ENCODE measurements at places on chromosomes 11 and 22.

DNA sequence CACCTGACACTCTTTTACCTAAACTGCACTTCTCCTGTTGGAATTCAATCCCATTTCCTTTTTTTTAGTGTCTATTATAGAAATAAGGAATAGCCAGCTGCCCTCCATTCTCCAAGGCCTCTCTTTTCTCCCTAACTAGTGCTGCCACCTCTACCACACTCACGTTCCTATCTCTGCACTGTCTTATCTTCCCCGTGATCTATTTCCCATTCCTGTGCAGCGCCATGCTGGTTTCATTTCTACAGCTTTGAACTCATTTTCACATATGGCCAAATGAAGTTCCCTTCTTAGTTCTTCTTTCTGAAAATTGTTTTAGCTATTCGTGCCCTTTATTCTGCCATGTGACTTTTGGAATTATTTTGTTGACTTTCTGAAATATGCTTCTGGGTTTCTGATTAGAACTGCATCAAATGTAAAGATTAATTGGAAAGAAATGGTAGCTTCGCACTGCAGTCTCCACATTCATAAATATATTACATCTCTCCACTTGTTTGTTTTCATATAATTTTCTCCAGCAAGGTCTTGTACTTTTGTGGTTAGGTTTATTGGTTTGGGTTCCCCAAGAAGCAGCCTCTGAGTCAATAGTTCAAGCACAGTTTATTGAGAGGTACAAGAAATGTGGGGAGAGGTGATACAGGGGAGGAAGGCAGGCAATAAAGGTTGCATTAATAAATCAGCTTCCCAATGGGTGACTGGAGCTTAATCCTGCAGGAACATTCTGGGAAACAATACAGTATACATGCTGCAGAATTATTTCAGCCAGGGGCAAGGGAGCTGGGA, 43.7 kb upstream of the DRD2 start:
- no peak for DNase-seq

DNA sequence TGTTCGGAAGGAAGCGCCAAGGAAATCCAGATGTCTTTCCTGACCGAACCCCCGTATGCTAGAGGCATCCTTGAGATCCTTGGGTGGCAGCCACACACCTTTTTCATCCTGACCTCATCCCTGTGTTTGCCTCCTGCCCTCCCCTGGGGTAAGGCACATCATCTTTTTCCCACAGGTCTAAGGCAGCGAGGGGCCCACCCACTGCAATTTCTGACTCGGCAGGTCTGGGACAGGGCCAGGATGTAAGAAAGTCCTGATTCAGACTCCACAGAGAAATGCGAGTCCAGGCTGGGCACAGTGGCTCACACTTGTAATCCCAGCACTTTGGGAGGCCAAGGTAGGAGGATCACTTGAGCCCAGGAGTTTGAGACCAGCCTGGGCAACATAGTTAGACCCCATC, 10.5 kb downstream of the ZMAT5 start:
- DNase-seq: peak; percentile 47

DNA sequence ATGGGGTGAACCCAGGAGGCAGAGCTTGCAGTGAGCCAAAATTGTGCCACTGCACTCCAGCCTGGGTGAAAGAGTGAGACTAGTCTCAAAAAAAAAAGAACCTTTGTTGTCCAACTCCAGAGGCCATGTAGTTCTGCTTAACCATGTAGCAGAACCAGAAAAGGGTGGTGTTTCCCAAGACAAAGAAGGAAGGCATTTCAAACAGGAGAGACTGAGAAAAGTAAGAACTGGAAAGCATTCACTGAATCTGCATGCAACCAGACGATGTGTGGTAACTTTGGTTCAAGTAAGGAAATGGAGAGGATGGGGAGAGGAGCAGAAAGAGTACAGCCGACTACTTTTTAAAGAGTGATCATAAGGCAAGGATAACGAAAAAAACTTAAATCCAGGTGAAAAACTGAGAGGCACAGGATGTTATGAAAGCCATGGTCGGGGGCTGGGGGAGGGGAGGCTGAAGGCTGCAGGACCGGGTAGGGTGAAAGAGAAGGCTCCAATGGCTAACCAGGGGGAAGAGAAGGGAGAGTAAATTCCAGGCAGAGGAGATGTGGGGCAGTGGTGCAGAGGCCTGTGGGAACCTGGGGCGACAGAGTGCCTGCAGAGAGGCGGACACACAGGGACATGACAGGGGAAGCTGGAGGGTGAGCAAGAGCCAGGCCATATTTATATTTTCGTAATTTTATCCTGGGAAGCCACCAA, 48.8 kb downstream of the MAPK1 start:
- DNase-seq: no peak

GRCh38 chr22:43289531-43289963, 53.6 kb downstream of the SCUBE1 start:
- DNase-seq: no peak

DNA sequence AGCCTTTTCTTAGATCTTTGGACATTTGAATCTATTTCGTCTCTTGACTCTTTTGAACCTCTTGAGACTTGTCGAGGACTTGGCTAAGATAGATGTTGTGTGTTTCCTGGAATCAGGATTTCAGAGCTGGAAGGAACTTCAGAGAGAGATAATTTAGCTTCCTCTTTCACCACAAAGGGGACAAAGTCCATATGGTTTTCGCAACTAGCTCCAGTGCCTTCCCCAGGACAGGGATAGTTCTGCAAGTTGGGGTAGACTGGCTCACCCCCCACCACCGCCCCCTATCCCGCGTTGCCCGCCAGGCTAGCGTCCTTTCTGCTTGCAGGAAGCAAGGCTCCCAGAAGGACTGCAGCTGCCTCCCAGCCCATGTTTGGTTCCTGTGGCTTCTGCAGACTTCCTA, 75.7 kb upstream of the MYO18B start:
- no peak for DNase-seq

GRCh38 chr11:57901756-57902155, 121.9 kb upstream of the OR9Q1 start:
- DNase-seq: peak; percentile 47

GRCh38 chr11:130086669-130087068, 17.0 kb downstream of the APLP2 start:
- no peak for DNase-seq

DNA sequence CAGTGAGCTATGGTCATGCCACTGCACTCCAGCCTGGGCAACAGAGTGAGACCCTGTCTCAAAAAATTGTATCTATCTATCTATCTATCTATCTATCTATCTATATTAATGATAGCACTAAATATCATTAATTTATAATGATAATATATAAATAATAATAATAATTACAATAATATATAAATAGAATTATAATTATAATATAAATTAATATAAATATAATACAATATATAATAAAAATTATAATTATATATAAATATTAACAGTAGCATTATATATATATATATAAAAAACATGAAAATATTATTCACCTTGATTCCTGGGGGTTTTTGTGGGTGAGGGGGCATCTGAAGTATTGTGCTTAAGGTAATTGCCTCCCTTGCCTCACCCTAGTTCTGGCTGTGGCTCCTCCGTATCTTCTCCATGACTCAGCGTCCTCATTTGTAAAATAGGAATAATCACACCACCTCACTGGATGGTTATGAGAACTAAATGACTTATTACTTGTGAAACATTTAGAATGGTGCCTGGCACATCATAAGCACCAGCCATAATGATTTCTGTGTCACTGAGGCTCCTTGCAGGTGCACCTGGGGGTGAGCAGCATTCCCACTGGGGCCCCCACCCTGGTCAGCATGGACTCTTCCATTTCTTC, 18.8 kb downstream of the RASD2 start:
- DNase-seq: no peak

DNA sequence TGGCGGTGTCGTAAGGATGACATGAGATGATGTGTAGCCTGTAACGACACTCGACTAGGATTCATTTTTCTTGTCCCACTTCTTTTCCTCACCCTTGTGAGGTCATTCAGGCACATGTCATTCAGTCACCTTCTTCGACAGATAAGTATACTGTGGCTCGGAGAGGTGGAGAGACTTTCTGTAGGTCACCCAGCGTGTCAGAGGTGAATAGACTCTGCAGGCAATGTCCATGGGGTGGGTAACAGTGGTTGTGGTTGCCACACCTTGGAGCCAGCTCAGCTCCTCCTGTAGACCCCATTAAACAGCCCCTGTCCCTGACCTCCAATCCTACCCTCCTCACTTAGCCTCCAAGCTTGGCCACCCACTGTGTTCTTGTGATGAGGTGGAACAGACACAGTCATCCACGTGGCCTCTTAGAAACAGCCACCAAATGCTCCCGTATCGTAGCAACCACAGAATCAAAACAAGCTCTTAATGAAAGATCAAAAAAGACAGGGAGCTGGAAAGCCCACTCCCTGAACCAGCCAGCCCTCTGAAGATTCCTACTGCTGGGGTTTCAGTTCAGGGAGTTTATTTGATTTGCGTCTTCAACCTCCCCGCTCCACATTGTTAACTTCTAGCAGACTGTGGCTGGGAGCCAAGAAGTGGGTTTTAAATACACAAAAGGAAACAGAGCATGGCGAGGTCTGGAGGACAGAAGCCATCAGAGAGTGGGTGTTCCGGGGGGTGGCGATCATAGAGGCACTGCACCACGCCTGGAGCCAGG, 89.0 kb upstream of the GRK3 start:
- no peak for DNase-seq

DNA sequence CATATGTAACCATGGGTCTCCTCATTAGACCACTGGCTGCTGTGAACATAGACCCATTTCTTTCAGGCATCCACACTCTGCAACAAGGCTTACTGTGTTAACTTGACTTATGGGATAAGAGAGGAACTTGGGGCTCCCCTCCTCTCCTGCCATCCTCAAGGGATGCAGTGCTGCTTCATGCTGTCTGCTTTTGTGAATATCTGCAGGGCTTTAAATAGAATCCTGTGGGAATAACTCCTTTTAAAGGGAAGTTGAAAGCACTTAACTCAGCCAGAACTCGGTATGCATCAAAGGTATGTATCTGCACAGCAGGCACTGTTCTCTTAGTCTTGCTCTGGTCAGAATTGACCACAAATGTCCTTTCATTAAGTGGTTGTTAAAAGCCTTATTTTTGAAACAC, 222.5 kb upstream of the KIRREL3 start:
- DNase-seq: no peak

GRCh38 chr22:42268852-42269410, 1.5 kb downstream of the TCF20 start:
- no peak for DNase-seq

- DNase-seq: peak; percentile 25
These were observed 1.1 kb downstream of the HMGXB4 start for GRCh38 chr22:35258191-35258988.

- DNase-seq: no peak
These were observed 16.5 kb downstream of the TANGO2 start for GRCh38 chr22:20037419-20037818.

- DNase-seq: no peak
These were observed 41.7 kb downstream of the MICAL3 start for GRCh38 chr22:17982572-17983141.

- peak; percentile 57 for DNase-seq
These were observed at the start of gene RHOG for GRCh38 chr11:3840870-3841425. RHOG (minus strand) TSS chr11:3840959; CDS start chr11:3828138, 12,821 bp downstream.

DNA sequence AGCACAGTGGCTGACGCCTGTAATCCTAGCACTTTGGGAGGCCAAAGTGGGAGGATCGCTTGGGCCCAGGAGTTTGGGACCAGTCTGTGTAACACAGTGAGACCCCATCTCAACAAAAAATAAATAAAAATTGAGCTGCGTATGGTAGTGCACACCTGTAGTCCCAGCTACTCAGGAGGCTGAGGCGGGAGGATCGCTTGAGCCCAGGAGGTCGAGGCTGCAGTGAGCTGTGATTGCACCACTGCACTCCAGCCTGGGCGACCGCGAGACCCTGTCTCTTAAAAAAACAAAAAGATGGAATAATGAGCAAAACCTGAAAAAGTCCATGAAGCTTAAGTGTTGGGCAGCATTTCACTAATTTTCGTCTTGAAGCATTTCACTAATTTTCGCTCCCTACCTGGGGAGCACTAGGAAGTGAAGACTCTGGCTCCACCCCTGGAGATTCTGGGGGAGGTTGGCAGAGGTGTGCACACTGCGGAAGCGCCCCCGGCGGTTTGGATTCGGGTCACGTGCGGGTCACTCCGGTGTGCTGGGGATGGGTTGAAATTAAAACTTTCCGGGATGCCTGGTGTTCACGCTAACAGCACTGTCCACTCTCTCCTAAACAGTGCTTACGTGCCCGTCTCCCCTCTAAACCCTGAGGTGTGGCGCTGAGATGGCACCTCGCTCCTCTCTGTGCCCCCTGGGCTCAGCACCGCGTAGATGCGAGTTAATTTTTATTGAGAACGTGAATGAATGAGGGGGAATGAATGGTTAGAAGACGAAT, 906 bp upstream of the NAA40 start:
- DNase-seq: peak; percentile 51

DNA sequence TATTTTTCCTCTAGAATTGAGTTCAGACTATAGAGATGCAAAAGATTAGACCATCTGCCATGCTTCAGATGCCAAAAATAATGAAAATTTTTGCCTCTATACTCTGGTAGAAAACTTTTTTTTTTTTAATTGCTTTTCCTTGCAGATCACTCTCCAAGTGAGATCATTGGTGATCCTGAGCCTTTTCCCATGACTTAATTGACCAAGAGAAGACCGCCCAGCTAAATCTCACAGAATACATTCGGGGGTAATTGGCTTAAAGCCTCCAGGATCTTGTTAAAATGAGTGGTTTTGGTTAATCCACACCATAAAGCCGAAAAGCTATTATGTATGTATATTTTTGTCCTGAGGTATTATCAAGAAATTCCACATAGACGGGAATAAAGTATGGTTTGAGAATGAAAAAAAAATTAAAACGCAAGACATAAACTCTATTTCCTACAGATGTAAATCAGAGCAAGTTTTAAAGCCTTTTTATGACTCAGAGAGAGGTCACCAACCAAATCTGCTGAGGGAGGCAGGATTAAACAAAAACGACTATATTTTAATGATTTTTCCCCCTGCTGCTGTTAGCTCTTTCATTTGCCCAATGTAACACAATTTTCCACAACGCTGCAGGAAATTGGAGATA, 64.0 kb downstream of the PARVA start:
- peak; percentile 48 for DNase-seq

DNA sequence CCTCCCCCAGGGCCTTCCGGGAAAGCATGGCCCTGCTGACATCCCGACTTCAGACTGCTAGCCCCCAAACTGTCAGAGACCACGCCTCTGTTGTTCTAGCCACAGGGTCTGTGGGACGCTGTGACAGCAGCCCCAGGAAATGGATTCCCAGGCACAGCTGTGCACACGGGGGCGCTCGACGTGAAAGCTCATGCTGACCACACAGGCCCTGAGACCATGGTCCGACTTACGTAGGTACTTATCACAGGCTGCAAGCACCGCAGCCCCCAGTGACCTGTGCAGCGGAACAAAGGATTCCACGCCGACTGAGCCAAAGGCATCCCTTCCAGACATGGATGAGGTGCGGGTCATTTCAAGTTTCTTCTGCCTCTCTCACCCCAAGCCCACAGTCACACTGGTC, 150.6 kb downstream of the CTTN start:
- no peak for DNase-seq

DNA sequence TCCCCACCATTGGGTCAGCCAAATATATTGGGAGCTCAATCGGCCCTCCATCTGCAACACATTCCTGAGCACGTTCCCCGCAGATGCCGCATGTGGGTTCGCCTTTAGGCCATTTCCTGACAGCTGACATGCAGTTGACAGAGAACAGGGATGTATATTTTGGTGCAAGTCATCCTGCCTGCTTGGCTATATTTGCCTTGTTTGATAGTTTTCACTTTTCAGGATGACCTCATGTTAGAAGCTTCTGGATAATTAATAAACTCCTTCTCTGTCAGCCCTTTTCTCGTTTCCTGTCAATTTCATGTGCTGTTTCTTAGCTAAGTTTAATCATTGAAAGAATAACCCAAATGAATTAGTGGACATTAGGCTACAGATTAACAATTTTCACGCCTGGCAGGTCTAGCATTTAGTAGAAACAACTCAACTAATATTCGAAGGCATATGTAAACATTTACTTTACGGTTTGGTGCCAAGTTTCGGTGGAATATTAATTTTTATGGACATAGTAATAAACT, 105.8 kb upstream of the SLC5A12 start:
- DNase-seq: no peak

All from PC-3 (cell line).